ENCODE measurements at places on chromosomes 7 and 10. TPM values are rescaled to one million over a fixed set of nuclear protein-coding genes. Genes with fewer than 3 reads are reported as not detected.
A peak's percentile ranks its signal among the peaks of the same experiment; 100 is the strongest.

- peak; percentile 18 for DNase-seq
These were observed 65.8 kb downstream of the STK17A start for GRCh38 chr7:43648473-43649406.

GRCh38 chr10:18293536-18294510 lies 153.6 kb downstream of the CACNB2 start:
- DNase-seq = no peak

DNA sequence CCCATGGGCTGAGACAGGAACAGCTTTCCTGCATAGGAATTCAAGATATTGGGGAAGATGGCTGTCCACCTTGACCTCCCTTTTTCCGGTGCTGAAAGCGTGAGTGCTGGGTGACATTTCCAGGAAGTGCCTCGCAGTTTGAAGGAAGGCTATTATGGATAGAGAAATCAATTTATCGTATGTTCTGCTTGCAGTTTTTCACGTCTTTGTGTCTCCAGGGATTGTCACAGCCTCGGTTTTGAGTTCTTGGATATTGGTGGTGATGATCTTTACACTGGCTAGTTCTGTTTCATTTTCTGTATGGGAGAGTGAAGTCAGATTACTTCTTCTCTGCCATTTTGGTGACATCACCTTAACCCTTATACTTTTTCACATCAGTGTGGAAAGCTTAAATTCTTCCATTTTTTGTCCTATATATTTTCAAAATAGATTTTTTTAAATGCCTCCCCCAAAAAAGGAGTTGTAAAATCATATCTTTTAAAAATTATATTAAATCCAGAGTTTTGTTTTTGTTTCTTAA lies 102.5 kb upstream of the APBB1IP start:
- DNase-seq = no peak

DNA sequence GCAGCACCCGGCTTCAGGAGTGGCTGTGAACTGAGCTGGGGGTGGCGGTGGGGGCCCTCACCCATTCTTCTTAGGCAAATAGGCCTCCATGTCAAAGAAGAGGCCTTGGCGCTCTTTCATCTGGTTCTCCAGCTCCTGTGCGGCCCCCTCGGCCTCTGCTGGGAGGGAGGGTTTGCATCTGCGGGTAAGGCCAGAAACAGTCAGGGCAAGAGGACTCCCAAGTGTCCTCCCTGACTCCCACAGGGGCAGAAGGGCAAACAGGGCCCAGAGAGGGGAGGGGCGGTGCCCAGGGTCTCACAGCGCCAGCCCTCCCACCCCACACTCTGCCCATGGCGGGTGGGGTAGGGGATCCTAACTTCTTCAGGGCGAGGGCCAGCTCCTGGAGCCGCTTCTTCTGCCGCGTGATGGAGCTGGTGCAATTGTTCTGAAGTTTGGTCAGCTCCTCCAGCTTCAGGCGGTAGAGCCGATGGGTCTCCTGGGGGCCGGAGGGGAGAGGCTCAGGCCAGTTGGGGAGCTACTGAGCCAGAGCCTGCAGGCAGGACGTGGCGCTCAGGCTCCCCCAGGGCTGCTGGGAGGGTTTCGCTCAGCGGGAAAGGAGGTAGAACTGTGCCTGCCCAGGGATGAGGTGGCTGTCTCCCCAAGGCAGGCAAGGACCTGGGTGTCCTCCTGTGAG lies 2.2 kb downstream of the TMEM120A start:
- DNase-seq = no peak

DNA sequence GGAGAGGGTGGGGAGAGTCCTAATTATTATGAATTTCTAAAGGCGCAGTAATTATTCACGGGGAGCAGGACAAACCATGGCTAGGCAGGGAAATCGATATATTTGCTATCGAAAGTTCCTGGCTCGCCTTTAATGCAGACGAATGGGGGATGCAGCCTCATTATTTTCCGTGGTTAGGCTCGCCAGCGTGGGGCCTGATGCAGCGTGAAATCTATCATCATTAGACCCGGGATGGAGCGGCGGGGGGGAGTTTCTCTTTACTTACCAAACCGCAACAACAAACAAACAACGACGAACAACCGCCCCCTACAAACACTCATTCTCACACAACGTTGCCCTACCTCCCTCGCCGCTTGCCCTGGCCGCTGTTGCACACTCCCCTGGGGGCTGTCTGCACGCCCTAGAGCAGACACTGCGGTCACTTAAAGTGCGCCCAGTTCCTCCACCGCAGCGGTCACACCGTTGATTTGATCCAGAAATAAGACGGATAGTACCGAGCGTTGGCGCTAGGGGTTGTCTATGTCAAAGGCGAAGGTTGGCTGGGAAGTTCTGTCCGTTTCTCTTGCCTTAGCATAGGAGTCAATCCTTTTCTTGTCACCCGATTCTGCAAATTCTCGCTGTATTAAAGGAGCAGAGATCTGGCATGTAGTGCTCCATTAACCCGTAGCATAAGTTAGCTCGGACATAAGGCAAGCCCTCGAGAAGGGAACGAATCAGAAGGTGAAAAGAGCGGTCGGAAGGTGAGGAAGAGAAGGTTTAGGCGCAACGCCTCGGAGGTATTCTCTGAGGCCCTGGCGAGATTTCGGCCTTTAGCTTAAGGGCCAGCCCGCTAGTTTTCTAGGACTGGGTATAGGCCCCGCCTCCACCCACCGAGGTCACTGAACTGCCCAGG lies 10.4 kb downstream of the NXPH1 start:
- peak; percentile 25 for DNase-seq

GRCh38 chr7:139838876-139839275 lies 9.8 kb downstream of the TBXAS1 start:
- DNase-seq = no peak

- DNase-seq = no peak
These were observed 12.4 kb downstream of the PAPOLB start for GRCh38 chr7:4849390-4849789.

DNA sequence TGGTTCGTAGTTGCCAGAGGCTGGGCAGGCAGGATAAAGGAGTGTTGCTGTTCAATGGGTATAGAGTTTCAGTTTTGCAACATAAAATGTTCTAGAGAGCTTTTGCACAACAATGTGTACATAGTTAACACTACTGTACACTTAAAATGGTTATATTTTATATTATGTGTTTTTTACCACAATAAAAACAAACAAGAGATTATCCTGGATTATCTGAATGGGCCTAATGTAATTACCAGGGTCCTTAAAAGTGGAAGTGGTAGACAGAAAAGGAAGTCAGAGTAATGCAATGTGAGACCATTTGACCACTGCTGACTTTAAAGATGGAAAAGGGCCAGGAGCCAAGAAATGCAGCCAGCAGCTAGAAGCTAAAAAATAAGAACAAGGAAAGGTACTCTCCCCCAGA lies 159.7 kb downstream of the SGMS1 start:
- no peak for DNase-seq

DNA sequence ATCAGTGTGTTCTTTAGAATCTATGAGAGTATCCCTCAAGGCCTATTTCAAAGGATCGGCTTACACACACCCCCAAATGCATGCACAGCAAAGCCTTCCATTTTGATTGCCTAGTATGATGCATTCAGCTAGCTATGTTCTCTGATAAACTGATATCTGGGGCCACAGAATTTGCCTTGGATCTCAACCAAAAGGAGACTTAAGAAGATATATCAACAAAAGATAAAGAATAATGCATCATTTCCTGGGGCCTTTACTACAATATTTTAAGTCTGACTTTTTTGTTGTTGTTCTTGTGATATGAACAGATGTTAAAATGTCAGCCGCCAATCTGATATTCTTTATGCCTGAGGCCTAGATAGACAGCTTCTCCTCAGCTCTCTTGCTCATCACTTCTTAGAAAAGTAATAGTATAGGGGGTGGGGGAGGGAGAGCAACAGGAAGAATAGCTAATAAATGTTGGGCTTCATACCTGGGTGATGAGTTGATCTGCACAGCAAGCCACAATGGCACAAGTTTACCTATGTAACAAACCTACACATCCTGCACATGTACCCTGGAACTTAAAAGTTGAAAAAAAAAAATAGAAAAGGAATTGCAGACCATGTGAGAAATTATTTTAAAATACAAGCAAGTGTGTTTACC lies 792.9 kb upstream of the GHITM start:
- DNase-seq = no peak

GRCh38 chr7:152329469-152329868 lies 106.3 kb downstream of the KMT2C start:
- DNase-seq = no peak

DNA sequence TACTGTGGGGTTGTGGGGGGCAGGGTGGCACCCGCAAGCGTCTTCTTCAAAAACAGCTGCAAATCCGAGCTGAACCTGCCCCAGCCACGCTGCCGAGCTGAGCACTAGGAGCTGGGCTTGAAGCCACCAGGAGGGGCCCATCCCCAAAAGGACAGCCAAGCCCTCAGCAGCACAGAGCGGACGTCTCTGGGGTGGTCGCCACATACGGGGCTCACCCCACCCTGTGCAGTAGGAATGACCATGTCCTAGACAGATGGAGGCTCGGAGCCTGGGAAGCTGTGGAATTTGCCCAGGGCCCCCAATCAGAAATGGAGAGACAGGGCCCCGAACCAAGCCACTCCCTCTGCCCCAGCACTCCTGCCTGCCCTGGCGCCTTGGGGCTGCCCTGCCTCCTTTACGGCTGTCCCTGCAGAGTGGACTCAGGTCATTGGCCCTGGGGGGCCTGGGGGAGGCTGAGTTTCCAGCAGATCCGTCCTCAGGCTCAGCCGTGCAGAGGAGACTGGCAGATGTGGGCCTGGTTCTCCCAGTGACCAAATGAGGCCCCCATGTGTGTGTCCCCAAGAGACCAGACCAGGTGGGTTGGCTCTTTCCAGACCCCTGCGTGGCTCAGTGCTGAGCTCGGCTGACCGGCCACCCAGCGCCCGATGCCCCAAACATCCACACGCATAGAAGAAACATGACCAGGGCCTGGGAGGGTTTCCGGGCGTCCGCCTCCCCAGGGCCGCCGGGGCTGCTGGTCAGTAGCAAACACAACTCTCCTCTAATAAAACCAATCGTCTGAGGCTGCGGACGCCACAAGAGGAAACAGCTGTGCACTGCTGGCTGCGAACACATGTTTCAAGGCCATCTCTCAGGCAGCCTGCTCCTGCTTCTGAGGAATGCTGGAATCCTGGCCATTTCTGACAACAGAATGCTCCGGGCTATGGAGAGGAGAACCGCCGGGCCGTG lies 54.9 kb downstream of the PDGFA start:
- DNase-seq = no peak

DNA sequence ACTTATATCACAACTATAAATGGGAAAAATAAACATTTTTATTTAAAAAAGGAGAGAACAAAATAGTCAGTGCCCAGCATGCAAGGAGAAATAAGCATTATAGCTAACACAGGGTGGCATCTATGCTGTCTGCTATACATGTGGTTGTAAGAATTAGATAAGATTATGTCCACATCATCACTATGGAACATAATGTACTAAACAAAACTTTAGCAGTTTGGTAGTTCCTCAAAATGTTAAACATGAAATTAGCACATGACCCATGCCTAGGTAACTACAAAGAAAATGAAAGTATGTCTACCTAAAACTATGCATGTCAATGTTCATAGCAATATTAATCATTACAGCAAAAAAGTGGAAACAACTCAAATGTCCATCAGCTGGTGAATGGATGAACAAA lies 28.7 kb upstream of the RUFY2 start:
- DNase-seq = no peak

GRCh38 chr10:71496927-71497762 lies 100.4 kb downstream of the CDH23 start:
- DNase-seq = no peak

DNA sequence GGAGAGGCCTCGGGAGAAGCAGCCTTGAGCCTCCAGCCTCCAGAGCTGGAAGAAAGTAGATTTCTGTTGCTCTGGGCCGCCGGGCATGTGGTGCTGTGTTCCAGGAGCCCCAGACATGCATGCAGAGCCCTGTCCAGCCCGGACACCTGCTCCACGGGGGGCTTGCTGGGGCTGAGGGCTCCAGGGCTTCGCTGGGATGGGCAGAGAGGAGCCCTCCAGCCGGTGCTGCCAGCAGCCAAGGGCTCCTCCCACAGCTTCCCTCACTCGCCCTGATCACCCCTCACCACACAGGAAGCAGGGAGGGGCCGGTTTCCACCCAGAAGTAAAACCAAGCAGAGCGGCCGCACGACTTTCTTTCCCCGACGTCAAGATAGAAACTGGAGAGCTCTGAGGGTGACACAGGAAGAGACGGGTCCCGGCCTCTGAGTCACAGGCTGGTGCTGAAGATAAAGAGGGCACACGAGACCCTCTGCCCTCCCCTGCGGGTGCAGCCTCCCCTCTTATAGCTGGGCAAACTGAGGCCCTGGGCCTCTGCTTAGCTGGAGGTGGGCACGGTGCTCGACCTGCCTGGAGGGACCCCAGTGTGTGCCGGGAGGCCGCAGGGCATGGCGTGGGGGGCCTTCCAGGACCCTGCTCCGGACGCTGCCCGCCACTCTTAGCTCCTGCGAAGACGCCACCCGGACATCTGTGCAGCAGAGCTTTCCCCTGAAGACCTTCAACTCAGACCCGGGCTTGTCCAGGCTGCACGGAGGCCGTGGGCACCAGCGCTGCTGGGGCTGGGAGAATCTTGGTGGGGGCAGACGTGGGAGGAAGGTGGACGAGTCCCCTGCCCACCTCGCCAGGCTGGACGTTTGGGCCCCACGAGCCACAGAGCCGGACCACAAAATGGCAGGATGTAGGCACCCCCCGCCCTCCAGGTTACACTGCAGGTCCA lies 31.1 kb downstream of the ADAP1 start:
- DNase-seq = no peak

GRCh38 chr7:76409537-76409936 lies at the start of gene SSC4D:
Gene SSC4D (minus strand): TSS chr7:76409697. CDS start chr7:76404439, 5,258 bp downstream.
- DNase-seq = no peak

- DNase-seq = no peak
These were observed 25.4 kb downstream of the INPP5A start for GRCh38 chr10:132562916-132563456.

GRCh38 chr7:27192546-27193334 lies 7.2 kb downstream of the HOXA13 start:
- no peak for DNase-seq

- DNase-seq = no peak
These were observed 116.7 kb downstream of the PRKCQ start for GRCh38 chr10:6463366-6463765.

DNA sequence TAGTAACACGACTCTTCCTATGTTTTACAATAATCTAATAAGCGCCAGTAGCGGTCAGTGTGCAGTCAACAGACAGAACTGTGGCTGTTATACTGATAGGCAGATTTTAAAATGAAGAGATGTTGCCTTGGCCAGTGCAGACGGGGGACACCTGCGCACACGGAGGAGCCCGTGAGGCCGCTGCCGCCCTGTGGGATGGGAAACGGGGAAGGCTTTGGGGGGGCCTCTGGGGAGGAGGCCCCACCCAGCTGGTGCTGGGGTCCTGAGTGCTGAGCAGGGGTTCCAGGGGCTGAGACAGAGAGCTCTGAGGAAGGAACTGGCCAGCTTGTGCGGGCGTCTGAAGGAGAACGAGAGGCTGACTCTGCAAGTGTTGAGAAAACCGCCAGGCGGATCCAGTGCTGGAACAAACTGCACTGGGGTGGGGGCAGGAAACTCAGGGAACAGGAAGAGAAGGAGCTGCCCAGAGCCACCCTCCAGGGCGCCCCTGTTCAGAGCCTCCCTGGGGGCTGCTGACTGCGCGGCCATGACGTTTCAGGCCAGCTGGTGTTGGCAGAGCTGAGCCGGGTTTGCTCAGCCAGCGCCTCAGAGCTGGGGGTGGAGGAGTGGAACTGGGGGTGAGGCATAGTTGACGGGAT lies 426.4 kb downstream of the TCERG1L start:
- no peak for DNase-seq

GRCh38 chr7:36440880-36441279 lies 51.2 kb downstream of the ANLN start:
- DNase-seq = peak; percentile 61

The CREB5 gene
- 23.6 TPM for total RNA-seq

The CLDN15 gene
- total RNA-seq = 5.4 TPM

The CFAP46 gene
- total RNA-seq = 5.2 TPM

The POU6F2 gene
- total RNA-seq = 1.00 TPM

The PANK1 gene
- total RNA-seq = 29.7 TPM

The PALD1 gene
- total RNA-seq = 11.3 TPM

The LIPN gene
- total RNA-seq = not detected

The KCTD7 gene
- 28.7 TPM for total RNA-seq
